Stimulated activated naive CD8-positive, alpha-beta T cell treated with anti-CD3 and anti-CD28 coated beads, Interleukin-15, amount 100 ng/mL, for 72 hours (primary cell): ENCODE measurements at places on chromosomes 7 and 10.

DNA sequence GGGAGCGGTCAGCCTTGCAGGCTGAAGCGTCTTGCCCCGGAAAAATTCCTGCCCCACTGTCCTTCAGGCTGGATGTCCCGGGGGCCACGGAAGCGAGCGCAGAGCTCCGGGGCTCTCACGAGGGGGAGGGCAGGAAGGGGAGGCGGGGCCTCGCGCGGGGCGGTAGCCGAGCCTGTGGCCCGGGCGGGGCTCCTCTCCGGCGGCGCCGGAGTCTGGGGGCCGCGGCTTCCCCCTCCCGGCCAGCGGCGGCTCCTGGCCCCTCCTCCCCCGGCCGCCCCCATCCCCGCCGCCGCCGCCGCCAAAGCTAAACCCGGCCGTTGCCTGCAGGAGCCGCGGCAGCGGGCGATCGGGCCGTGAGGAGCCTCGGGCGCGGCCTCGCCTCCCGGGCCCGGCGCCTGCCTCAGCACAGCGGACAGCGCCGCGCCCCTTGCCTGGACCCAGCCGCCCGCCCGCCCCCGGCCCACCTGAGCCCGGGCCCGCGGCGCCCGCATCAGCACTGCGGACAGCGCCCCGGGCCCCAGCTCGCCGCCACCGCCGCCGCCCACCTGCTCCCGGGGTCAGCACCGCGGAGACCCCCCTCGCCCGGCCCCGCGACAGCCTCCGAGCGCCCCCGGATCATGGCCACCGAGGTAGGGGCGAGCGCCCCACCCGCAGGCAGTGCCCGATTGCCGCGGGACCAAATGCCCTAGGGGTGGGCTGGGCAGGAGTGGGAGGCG, at the start of gene GOLGA7B:
Gene GOLGA7B, plus strand, starts transcription at position 157 of the 716 bp plus-strand sequence. Its CDS starts 461 bp downstream, at position 618.
- DNase-seq: peak; percentile 43

- DNase-seq: no peak
Observed at GRCh38 chr7:94243066-94243711, 151.5 kb upstream of the COL1A2 start.

- no peak for DNase-seq
Observed at GRCh38 chr10:66931949-66932343, 6.1 kb downstream of the LRRTM3 start.

GRCh38 chr7:4606797-4607196, 75.3 kb upstream of the FOXK1 start:
- no peak for DNase-seq

DNA sequence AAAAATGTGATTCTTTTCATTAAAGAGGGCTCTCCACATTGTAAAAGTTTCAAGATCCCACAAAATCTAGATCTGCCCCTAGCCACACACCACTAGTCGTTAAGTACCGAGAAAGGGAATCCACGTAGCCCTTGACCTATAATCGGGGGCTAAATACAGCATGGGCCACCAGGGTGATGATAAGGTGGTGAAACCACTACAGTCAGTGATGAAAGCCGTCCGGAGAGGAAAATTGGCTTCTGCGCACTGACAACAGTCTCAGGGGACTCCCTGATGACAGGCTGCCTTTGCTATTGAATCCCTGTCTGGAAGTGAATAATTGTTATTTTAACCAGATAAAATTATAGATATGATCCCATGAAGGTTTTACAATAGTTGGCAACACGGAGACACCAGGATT, 4.6 kb downstream of the TECTB start:
- no peak for DNase-seq

DNA sequence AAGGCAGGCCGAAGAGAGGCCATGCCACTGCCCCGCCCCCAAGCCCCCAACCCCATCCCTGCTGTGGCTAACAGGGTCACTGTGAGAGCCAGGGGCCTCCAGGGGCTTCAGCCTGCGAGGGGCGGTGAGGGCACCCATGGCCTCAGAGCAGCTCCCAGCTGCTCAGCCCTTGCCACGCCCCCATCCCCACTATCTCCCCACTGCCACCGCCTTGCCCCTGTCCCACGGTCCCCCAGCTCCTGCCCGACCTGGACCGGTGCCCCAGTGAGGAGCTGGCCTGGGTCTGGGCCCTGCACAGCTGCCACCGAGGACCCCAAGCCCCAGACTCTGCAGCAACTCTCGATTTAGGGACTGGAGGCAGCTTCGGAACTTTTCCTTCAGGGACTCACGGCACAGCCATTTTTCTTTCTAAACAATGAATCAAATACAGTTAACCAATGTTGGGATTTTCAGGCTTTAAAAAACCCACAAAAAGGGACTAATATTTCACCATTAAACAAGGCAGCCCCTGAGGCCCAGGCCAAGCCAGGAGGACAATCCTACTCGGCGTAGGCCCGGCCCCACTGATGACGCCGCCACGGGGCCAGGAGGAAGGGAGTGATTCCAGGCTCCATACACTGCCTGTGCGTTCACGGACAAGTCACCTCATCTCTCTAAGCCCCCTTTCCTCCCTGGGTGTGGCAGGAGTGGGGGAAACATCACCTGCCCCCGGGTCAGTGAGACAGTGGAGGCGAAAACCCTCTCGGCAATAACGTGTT, 237.1 kb downstream of the ELFN1 start:
- no peak for DNase-seq

DNA sequence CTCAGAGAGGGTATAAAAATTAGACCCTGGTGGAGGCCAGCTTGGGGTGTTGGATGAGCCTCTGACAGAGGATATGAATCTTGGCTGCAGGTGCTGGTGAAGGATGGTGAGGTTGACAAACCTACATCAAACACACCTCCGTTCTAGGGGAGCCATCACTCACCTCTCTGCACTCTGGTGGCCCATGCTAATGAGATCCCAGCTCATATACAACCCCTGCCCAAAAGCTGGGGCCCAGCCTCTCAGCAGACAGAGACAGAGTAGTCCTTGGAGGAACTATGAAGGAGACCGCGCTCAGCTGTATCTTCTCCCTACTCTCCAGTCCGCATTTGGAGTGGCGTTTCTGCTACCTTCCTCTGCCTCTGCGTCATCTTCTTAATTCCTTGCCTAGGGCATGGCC, 83.1 kb upstream of the SORCS3 start:
- DNase-seq: no peak

GRCh38 chr10:6558272-6558671, 21.8 kb downstream of the PRKCQ start:
- no peak for DNase-seq

DNA sequence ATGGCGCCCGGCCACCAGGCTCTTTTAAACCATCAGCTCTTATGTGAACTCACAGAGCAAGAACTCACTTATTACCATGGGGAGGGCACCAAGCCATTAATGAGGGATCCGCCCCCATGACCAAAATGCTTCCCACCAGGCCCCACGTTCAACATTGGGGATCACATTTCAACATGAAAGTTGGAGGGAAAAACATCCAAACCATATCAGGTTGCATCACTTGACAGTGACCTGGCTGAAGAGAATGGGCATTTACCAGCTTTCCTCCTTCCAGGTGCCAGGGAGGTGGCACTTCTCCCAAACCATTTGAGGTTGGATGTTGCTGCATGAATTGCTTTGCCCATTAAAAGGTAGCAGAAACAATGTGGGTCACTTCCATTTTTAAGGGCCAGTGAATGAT, 115.6 kb upstream of the TNS3 start:
- no peak for DNase-seq

DNA sequence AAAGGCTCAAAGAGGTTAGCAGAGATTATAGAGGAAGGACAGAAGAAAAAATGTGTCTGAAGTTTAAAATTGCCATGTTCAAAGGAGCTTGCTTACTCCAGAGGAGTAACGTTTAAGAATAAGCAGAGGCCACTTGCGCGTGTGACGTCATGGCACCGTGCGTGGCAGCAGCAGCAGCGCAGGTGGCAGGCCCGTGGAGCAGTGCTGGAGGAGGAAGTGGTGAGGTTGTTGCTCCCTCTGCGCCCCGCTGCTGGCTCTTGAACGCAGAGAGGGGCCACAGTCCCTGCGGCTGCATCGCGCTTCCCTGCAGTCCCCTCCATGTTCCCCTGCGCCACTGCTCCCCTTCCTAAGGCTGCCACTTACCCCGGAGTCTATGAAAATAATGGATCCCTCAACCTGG, 37.5 kb downstream of the GDI2 start:
- DNase-seq: peak; percentile 60

DNA sequence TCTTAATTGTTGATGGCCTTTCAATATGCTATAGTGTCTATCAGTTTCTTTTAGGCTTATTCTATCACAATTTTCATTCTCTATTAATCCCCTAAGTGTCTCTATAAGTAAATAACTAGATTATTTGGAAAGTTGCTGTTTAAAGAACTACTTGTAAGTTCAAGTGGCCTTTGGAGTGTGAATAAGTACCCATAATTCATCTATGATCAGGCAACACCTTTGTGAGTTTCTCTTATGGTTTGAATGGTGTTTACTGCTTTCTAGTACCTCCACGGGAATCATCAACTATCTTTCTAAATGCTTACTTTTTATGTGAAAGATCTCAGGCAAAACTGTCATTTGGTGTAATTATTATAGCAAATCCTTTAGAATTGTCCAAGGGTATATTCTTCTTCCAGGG, 166.7 kb downstream of the POU6F2 start:
- no peak for DNase-seq

GRCh38 chr10:25768167-25768566, 165.9 kb upstream of the MYO3A start:
- DNase-seq: no peak

DNA sequence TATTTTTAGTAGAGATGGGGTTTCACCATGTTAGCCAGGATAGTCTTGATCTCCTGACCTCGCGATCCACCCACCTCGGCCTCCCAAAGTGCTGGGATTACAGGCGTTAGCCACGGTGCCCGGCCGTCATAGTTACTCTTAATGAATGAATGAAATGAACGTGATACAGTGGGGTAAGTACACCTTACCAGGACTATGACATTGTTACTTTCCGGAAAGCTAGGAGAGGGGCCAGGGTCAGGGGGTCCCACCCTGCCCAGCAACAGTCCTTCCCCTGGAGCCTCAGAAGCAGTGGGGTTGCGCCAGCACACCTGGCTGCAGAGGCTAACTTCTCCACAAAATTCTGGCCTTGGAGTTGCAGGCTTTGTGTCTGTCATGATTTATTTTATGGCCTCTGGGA, 21.4 kb downstream of the VSTM4 start:
- DNase-seq: no peak

DNA sequence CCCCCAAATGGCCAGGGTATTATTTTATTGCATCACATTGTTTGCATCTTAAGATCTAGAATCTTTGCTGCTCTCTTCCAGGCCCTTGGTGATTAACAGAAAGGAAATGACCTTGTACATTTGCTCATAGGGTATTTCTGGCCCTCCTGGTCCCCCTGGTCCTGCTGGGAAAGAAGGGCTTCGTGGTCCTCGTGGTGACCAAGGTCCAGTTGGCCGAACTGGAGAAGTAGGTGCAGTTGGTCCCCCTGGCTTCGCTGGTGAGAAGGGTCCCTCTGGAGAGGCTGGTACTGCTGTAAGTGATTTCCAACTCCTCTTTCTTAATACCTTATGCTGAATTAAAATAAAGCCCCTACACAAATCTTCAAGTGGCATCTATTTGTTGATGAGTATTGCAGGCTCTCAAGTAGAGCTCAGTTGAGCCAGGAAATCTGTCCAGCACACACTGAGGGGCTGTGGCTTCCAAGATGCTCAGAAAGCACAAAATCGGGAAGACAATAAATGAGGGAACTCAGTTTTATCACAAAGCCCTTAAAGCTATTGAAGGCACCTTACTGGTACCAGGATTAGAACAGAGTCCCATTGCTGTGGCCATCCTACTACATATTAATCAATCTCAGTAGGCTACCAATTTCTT, 28.2 kb downstream of the COL1A2 start:
- DNase-seq: no peak

DNA sequence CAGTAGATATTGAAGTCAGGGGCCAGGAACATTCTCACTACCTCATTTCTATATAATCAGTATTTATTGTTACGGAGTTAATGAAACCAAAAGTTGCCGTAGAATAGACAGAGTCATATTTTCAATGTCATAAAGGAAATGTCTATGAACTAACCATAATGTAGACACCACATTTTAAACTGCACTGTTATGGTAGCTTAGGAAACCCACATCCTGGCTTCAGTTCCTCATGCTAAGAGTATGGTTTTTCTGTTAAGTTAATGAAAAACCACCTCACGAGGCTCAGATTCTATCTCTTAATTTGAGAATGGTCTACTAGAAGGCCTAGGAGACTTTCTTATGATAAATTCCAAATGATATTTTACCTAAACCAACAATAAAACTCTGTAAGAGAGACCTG, 166.5 kb downstream of the TMEM26 start:
- peak; percentile 14 for DNase-seq

- DNase-seq: no peak
Observed at GRCh38 chr7:50962281-50962883, 179.7 kb upstream of the GRB10 start.

- no peak for DNase-seq
Observed at GRCh38 chr7:25994433-25994994, 157.5 kb upstream of the NFE2L3 start.

DNA sequence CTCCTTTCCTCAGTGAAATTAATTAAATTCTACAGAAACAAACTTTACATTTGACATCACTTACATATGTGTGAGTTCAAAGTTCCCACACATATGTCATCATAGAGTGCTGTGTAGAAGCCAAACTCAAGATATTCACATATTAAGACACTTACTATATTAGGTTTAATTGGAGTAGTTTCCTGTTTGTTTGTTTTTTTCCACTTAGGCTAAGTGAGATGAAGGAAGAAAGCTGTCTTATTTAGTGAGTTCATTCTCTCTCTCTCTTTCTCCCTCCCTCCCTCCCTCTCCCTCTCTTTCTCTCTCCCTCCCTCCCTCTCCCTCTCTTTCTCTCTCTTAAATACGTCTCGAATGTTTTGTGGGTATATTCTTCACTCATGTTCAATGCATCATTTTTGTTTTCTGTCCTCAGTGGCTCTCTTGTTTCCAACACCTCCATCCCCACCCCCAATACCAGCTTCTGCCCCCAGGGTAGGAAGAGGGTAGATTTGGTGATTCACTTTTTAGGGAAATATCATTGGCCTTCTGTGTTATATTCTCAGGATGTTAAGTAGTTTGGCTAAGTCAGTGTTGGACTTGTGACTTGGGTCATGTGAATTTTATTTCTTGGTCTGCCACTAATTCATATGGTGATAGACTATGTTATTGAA, 262.0 kb downstream of the FRMD4A start:
- DNase-seq: no peak

DNA sequence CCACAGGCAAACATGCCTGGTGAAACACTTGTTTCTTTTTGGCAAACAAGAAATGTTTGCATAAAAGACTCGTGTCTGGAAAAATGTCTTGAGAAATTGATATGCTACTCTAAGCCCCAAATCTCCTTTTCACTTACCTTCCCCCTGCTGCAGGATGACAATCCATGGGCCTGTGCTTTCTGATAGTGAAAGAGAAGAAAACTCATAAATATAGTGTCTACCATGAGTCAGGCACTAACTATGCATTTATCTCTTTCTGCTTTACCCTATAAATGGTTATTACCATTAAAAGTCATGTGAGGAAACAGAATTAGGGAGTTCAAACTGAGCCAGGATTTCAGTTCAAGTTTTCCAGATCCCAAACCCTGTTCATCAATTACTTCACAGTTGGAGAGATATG, 6.6 kb upstream of the TARP start:
- no peak for DNase-seq

- DNase-seq: no peak
Observed at GRCh38 chr7:95320651-95321050, 3.7 kb downstream of the PON1 start.
